ENCODE measurements at places on chromosomes 1 and 21.

- no peak for DNase-seq
These were observed 38.9 kb upstream of the H6PD start for GRCh38 chr1:9195651-9196050.

DNA sequence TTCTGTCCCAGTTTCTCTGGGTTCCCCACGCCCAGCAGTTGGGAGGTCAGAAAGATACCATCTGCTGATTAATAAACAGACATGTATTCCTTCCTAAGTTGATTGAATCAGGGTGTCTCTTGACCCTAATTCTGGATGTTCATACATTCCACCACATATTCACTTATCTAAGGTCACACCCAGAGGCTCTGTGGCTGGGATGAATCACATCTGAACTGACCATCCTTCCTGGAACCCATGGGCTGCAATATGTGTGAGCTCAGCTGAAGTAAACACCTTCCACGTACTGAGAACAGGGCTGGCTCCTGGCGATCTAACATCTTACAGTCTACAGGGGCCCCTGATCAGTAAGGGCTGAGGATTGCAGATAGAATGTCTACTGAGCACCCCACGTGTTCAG is 20.5 kb upstream of the TRABD2B start:
- DNase-seq, result no peak

- DNase-seq, result no peak
These were observed 17.8 kb upstream of the LRRC47 start for GRCh38 chr1:3814065-3814464.

GRCh38 chr1:160711602-160712311 is at the start of gene CD48:
CD48 (minus strand) TSS chr1:160711822; CDS start chr1:160711763, 59 bp downstream.
- peak; percentile 55 for DNase-seq

DNA sequence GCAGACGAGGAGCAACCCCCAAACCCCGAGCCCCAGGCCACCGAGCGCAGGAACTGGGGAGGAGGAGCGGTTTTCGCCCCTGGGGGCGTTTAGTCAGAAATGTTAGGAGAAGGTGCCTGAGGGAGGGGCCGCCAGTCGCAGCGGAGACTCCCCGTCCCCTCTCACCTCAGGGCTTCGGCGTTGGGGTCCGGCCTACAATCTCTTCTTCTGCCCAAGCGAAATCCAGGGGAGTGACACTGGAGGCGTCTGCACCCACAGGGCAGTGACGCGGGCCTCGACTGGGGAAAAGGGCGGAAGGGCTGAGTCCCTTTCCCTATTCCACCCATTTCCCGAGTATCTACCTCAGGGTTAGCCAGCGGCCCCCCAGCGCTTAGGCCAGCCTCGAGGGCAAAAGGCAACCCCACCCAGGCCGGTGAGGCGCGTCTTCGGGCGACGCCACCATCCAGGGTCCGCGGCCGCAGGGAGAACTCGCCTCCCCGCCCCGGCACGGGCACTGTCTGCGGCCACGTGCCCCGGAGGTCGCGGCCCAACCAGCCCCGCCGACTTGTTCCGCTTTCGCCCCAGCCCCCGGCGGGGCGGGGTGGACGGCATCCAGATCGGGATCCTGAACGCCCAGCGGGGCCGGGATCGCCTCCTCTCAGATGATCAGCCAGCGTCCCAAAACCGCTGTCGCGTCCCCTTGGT is 118.7 kb upstream of the BARHL2 start:
- no peak for DNase-seq

DNA sequence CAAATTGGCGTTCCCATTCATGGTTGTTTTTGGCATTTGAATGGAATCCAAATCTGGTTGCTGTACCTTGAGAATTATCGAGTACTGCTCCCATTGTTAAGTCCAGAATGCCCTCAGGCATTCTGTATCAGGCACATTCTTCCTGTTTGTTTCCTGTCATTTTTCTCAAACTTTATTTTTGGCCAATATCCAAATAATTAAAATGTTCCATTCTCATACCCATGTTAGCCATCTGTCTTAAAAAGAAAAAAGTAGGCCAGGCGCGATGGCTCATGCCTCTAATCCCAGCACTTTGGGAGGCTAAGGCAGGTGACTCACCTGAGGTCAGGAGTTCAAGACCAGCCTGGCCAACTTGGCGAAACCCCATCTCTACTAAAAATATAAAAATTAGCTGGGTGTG is 29.3 kb upstream of the SHISA4 start:
- DNase-seq, result no peak

- DNase-seq, result no peak
These were observed 4.4 kb downstream of the PIGR start for GRCh38 chr1:206941766-206942418.

- DNase-seq, result no peak
These were observed 1.6 kb downstream of the CLEC20A start for GRCh38 chr1:178495158-178495557.

GRCh38 chr1:46822248-46822826 is 23.5 kb downstream of the CYP4B1 start:
- no peak for DNase-seq

- DNase-seq, result no peak
These were observed 71.0 kb upstream of the FAM3B start for GRCh38 chr21:41245509-41246135.

DNA sequence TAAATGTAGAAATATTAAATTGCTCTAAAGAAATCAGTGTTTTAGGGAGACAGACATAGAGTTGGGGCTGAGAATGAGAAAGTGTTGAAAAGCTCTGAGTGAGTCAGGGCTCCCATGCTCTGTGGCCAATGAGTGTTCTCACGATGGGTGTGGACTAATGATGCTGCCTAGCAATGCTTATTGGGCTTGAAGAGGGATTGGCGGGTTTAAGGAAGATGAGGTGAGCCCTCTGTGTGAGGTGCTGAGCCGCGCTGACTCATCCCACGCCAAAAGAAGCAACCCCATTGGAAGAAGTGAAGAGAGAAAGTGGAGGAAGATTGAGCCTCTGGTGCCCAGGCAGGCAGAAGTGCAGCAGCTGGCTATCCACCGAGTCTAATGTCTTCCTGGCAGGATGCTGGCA is 65.1 kb upstream of the DPT start:
- DNase-seq, result no peak

- no peak for DNase-seq
These were observed 43.3 kb downstream of the PHC2 start for GRCh38 chr1:33387625-33388024.

DNA sequence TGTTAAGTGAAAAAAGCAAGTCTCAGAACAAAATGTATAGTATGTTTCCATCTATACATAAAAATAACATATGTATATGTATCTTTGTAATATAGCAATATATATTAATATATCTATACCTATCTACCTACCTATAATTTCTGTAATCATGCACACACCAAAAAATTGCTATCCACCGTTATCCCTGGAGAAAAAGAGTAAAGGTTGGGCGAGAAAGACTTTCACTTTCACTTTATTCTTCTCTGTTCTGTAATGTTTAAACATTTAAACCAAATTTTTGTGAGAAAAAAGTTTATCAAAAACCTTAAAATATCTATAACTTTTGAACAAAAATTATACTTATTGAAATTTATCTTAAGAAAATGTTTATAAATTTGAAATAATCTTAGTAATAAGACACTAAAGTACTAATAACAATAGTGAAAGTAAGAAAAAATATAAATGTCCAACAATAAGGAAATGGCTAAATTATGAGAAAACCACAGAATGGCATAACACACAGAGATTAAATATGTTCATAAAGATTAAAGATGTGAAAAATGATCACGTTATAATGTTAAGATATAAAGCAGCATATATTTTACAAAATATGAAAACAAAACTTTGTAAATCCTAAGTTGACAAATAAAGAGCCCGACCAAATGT is 74.0 kb upstream of the LRRC53 start:
- no peak for DNase-seq

- no peak for DNase-seq
These were observed 14.3 kb downstream of the BTG3 start for GRCh38 chr21:17598437-17598836.

DNA sequence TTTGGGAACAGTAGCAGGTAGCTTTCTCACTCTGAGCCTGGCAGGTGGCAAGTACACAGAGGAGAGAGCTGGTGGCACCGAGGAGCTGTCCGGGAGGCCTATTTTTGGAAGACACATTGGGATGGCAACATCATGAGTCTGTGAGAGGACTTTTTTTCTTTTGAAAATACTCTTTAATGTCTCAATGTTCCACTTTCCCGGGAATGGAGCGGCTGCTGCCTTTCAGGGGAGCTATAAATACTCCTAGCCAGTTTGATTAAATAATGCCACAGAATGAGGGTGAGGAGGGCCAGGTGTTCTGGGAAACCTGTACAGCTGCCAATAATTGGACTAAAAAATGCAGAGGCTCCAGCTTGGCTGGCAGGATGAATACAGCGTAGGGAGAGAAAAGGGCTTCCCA is 93.3 kb upstream of the COG2 start:
- DNase-seq, result no peak

- no peak for DNase-seq
These were observed 142.1 kb downstream of the RYR2 start for GRCh38 chr1:237183963-237184540.

DNA sequence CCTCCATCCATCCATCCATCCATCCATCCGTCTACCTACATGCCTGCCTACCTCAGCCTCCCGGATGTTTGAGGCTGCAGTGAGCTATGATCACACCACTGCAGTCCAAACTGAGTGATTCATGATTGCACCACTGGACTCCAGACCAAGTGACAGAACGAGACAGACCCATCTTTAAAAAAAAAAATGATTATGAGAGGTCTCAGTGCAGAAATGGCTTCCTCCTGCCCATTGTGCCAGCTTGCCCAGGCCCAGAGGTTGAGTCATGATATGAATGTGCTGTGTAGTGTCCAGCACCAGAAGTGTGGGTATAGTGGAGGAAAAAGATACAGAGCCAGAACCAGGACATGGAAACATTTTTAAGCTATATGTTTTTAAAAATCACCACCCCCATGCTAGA is 149.9 kb downstream of the KIF26B start:
- no peak for DNase-seq

- DNase-seq, result no peak
These were observed 92.1 kb upstream of the EDN2 start for GRCh38 chr1:41576620-41577019.

DNA sequence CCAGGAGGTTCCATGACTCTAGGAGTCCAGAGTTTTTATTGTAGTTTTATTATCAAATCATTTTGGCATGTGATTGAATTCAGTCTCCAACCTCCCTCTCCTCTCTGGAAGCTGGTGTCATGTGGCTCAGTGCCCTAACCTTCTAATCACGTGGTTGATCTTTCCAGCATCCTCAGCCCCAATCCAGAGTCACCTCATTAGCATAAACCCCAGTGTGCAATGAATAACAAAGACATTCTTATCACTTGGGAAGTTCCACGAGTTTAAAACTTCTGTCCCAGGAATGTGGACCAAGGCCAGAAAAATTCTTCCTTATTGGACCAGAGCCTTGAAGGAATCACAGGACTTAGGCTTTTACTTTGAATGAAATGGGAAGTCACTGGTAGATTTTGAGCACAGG is 52.2 kb downstream of the KIRREL1 start:
- no peak for DNase-seq

DNA sequence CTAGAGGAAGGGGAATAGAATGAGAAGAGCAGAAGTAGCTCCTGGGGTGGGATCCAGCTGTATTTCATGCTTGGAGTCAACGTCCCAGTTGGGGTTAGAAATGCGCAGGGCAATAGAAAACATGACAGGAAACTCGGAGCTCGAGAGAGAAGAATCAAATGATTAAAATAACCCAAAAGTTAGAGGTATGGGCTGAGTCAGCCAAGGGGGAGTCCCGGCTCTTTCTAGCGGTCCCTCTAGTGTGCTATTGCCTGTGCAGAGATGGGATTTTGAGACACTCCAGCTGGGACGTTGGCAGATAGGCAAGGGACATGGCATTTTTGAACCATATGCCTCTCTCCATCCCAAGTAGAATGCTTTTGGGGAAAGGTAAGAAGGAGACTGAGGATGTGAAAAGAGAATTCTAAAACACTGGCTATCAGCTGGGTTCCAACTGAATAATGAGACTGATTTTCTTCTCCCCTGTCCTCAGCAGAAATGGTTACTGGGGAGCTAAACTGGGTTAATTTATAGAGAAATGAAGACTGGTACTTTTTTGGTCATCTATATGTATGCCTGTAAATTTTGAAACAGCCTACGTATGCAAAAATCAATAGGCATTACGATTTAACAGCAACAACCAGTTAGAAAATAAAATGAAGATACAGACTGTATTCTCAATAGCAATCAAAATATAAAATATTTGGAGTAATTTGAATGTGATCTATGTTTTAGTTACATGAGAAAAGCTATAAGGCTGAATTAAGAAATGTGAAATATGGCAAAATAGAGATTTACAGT is 7.0 kb upstream of the VPS26C start:
- DNase-seq, result no peak

DNA sequence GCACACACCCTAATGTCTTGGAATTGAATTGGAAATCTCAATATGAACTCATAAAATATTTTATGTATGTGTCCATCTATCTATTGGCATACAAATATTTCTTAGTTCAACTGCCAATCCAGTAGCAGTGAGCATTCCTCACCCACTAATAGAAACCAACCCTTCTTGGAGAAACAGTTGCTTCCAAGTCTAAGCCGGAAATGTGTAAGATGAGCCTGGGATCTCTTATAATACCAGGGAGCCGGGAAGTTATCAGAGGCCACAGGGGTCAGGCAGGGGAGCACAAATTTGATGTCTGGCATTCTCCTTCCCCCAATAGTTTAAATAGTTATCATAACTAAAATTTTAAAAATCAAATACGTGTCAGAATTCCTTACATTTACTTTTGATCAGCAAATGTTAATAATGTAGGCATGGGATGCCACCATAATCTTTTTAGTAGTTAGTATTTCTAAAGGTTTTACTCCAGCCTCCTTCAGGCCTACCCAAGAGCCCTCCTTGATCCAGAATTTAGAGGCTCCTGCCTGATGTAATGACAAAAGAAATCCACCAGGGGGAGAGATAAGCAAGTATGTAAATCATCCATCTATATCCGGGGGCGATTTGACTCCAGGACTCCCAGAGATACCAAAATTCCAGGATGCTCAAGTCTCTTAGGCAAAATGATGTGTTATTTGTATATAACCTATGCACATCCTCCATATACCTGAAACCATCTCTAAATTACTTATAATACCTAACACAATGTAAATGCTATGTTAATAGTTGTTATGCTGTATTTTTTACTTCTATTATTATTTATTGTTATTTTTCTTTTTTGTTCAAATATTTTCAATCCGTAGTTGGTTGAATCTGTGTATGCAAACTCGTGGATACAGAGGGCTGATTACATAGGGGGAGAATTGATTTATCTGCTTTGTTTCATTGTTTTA is 218.7 kb upstream of the COA6 start:
- no peak for DNase-seq

DNA sequence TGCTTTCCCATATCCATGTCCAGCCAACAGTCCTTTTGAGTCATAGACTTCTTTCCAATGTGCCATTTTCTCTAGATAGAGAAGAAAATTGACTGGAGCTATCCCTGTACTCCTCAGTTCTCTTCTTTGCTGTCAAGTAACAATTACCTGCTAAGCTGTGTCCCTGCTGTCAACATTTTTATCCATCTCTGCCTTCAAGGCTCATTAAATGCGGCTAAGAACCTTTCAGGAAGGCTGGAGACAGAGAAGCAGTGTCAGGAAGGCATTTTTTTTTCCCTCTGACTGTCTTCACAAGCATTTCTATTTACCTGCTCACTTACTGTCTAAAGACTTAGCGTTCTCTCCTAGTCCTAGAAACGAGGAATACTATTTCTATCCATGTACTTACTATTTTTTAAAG is 69.1 kb downstream of the MTR start:
- DNase-seq, result no peak

All from activated gamma-delta T cell treated with Interleukin-2 at 50 U/mL for 16 hours (primary cell).